ENCODE measurements at places on chromosomes 2 and 18.

GRCh38 chr18:43526426-43527145, 249.3 kb upstream of the SYT4 start:
- no peak for DNase-seq

- DNase-seq = no peak
Observed at GRCh38 chr2:113069676-113070605, 2.2 kb downstream of the IL1F10 start.

GRCh38 chr2:41313082-41313481, 734.7 kb upstream of the PKDCC start:
- DNase-seq = no peak

GRCh38 chr18:57080479-57080878, 66.4 kb upstream of the BOD1L2 start:
- no peak for DNase-seq

GRCh38 chr18:46660957-46661749, 4.1 kb upstream of the LOXHD1 start:
- no peak for DNase-seq

DNA sequence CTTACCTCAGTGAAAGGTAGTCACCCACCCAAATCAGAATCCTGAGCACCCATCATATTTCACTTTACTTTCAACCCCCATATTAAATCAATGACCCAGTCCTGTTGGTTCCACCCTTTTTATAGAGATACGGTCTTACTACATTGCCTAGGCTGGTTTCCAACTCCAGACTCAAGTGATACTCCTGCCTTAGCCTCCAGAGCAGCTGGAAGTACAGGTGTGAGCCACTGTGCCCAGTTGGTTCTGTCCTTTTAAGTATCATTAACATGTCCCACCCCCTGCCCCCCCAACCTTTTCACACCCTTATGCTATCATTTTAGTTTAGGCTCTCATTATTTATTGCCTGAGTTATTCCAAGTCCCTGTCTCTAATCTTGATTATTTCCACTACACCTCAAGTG, 28.7 kb downstream of the MSH6 start:
- no peak for DNase-seq

DNA sequence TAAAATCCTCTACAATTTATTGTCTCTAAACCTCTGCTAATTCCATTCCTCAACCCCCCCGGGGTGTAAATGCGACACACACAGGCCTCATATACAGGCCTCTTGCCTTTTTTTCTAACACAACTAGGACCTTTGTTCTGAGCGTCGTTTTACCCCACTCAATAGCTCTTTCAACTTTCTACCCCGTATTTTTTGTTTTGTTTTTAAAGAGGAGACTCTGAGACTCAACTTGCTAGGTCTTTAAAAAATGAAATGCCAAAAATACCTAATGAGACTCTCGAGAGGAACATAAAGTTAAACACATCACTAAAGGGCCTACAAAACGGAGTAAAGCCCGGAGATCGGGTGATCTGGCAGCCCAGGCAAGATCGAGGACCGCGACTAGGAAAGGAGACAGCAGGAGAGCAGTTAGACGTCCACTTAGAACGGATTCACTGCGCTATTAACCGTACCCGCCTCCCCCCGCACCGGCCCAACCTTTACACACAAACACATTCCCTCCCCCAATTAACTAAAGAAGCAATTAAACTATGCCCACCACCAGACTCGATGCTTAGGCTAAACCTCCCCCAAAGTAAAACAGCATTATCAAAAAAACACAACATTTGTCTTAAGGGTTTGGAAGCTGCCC, 1.7 kb downstream of the TRIP12 start:
- no peak for DNase-seq

DNA sequence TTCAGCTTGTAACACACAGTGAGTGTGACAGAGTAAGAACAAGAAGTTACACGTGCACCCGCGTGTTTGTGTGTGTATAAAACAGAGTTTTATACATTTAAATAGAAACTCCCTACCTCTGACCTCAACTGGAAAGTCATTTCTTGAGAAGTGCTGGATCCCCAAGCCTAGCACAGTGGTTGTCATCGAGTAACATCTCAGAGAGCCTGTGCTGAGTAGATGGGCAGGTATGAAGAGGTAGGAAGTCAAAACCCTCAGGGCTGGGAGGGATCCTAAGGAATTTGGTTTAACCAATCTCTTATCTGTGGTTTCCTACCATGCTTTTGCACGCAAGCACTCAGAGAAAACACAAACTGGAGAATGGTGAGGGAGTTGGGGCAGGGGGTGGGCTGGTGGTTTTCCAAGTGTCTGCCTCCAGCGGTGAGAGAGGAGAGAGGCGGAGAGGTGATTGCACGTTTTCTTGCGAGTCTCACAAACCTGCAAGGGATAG, 9.2 kb downstream of the ACOXL start:
- no peak for DNase-seq

- no peak for DNase-seq
Observed at GRCh38 chr2:73050121-73050545, 21.4 kb downstream of the SFXN5 start.

- DNase-seq = no peak
Observed at GRCh38 chr2:189350540-189351209, 90.6 kb upstream of the WDR75 start.

DNA sequence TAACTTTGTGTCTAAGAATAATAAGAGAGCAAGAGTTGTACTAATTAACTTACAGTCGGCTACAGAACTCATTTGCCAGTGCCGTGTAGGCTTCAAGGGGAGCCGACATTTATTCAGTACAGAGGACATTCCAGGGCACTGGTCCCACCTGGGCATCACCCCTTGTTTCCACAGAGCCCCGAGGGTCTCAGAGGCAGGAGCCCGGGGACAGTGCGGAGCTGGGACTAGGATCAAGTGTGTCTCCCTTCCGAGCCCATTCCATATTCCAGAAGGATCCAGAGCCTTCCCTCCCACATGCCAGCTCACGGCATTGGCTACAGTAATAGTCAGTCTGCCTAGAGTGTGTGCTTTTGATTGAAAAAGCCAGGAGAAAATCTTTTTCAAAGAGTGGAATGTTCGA, 71.5 kb upstream of the CTDP1 start:
- DNase-seq = no peak

DNA sequence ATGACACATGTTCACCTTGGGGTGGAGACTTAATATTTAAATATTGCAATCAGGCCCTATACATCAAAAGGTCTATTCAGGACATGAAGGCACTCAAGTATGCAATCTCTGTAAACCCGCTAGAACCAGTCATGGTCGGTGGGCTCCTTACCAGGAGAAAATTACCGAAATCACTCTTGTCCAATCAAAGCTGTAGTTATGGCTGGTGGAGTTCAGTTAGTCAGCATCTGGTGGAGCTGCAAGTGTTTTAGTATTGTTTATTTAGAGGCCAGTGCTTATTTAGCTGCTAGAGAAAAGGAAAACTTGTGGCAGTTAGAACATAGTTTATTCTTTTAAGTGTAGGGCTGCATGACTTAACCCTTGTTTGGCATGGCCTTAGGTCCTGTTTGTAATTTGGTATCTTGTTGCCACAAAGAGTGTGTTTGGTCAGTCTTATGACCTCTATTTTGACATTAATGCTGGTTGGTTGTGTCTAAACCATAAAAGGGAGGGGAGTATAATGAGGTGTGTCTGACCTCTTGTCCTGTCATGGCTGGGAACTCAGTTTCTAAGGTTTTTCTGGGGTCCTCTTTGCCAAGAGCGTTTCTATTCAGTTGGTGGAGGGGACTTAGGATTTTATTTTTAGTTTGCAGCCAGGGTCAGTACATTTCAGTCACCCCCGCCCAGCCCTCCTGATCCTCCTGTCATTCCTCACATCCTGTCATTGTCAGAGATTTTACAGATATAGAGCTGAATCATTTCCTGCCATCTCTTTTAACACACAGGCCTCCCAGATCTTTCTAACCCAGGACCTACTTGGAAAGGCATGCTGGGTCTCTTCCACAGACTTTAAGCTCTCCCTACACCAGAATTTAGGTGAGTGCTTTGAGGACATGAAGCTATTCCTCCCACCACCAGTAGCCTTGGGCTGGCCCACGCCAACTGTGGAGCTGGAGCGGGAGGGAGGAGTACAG, 108.1 kb downstream of the XRCC5 start:
- no peak for DNase-seq

- no peak for DNase-seq
Observed at GRCh38 chr2:18971628-18972027, 382.3 kb upstream of the NT5C1B start.

DNA sequence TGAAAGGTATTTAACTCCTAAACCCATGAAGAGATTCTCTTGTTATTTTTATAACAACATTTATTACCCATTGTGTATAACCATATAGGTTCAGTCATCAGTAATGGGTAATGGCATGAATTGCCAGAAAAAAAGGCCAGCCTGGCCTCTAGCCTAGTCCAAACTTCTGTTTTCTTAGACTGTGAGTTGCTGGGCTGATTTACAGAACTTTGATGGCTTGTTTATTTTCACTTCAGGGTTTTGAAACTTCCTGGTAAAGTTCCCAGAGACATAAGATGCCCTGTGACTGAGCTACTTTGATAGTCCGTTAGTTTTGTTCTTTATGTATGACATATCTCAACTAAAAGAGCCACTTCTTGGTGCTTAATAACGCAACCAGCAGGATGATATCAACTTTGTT, 164.8 kb downstream of the METTL4 start:
- no peak for DNase-seq

- DNase-seq = no peak
Observed at GRCh38 chr2:238518172-238518820, 91.6 kb downstream of the ASB1 start.

GRCh38 chr2:49788300-49788699, 634.0 kb upstream of the FSHR start:
- no peak for DNase-seq

DNA sequence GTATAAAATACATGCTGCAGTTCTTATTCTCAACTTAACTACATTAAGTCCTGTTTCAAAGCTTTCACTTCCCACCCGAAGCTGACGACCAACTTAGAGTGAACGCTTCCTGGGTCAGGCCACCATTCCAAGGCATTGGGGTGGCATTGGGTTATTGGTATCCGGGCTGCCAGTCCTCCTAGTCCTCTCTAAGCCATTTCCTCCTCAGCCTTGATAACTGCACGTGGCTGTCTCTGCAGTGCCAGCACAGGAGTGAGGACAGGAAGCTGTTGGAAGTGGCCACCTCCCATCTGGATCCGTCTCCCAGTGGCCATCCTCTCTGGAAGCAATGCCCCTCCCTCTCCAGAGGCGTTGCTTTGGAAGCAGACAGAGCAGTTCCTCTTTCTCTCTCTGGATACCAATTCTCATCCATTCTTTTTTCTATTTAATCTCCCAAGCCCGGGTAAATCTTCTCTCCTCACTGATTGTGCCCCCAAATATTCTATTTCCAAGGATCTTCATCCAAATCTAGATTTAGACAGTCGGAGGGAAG, 354.7 kb downstream of the EIPR1 start:
- DNase-seq = no peak

- no peak for DNase-seq
Observed at GRCh38 chr18:48775372-48776155, 175.2 kb downstream of the SMAD7 start.

GRCh38 chr2:71685073-71685848, 231.9 kb downstream of the DYSF start:
- no peak for DNase-seq

DNA sequence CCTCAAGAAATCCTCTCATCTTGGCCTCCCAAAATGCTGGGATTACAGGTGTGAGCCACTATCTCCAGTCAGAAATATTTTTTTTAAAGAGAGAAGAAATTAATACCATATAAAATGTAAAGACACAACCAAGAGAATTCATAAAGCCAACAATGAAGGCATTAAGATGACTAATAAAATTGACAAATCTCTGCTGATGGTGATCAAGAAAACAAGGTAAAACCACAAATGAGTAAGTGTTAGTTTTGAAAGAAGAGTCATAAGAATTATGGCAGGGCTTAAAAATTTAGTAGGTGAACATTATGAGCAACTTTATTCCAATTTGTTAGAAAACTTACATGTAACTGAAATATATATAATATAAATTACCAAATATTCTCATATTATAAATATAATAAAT, 752.8 kb upstream of the CELF4 start:
- no peak for DNase-seq

- DNase-seq = no peak
Observed at GRCh38 chr2:10970666-10971065, 58.9 kb downstream of the KCNF1 start.

- no peak for DNase-seq
Observed at GRCh38 chr2:169009865-169010579, 21.1 kb downstream of the ABCB11 start.

DNA sequence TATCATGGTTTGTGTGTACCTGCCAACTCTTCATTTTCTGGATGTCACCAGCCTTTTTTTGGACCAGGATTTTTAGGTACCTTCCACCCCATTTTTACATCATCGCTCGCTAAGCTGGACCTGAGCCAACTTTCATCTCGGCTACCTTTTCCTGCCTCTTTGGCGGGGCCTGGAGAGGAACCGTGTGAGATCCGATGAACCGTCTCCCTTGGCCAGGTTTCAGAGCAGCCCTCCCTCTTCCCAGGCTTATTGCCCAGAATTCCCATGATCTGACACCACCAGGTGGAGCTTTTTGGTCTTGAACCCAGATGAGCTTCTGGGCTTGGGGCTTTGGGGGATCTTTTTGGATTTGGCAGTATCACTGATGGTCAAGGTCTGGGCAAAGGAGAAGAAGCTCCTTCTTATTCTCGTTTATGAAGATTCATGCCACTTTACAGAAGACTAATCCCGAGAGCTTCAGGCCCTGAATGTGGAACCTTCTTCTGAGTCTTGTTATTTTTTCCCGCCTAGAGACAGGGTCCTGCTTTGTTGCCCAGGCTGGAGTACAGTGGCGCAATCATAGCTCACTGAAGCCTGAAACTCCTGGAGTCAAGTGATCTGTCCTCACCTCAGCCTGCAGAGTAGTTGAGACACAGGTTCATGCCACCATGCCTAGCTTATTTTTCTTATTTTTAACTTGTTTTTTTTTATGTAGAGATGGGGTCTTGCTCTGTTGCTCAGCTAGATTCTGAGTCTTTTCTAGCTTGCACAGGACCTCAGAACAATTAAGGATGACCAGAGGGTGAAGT, 50.4 kb downstream of the GATA6 start:
- DNase-seq = no peak

DNA sequence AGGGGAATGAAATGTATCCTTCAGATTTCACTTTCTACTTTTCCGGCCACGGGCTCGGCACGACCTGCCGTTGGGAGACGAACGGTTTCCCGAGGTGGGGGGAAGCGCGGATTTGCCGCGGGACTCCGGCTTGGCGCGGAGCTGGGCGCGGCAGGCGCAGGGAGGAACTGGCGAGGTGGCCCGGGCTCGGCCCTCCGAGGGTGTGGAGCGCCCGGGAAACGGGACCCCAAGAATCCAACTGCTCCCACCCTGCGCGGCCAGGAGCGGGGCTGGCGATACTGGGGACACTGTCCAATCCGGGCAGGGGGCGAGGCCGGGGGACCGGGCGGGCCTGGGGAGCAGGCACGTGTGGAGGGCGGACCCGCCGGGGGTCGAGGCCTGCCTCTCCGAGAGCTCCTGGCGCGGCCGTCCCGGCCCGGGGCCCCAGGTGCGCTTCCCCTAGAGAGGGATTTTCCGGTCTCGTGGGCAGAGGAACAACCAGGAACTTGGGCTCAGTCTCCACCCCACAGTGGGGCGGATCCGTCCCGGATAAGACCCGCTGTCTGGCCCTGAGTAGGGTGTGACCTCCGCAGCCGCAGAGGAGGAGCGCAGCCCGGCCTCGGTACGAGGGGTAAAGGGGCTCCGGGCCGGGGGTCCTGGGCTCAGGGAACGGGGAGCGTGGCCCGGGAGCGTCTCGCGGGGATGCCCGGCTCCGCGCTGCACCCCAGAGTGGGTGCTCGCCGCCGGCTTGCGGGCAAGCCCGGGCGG, at the start of gene ANXA4:
TSS of gene ANXA4 (plus strand) at position 560 of the 747 bp plus-strand sequence. CDS start 39,432 bp downstream, outside the sequence.
- no peak for DNase-seq
